ENCODE measurements at places on chromosomes 11 and 22. TPM values are rescaled to one million over a fixed set of nuclear protein-coding genes. Genes with fewer than 3 reads are reported as not detected.

- no peak for DNase-seq
Observed at GRCh38 chr22:37260901-37261336, 16.9 kb upstream of the RAC2 start.

GRCh38 chr11:118226781-118227180, 2.0 kb upstream of the JAML start:
- DNase-seq: no peak

NTM gene
- 25.3 TPM for total RNA-seq

HEPN1 gene
- total RNA-seq: not detected

MS4A7 gene
- total RNA-seq: 28.0 TPM

- DNase-seq: no peak
Observed at GRCh38 chr22:40966726-40967085, 15.5 kb downstream of the RBX1 start.

GRCh38 chr22:44028091-44028490, 4.0 kb downstream of the PARVB start:
- DNase-seq: no peak

DNA sequence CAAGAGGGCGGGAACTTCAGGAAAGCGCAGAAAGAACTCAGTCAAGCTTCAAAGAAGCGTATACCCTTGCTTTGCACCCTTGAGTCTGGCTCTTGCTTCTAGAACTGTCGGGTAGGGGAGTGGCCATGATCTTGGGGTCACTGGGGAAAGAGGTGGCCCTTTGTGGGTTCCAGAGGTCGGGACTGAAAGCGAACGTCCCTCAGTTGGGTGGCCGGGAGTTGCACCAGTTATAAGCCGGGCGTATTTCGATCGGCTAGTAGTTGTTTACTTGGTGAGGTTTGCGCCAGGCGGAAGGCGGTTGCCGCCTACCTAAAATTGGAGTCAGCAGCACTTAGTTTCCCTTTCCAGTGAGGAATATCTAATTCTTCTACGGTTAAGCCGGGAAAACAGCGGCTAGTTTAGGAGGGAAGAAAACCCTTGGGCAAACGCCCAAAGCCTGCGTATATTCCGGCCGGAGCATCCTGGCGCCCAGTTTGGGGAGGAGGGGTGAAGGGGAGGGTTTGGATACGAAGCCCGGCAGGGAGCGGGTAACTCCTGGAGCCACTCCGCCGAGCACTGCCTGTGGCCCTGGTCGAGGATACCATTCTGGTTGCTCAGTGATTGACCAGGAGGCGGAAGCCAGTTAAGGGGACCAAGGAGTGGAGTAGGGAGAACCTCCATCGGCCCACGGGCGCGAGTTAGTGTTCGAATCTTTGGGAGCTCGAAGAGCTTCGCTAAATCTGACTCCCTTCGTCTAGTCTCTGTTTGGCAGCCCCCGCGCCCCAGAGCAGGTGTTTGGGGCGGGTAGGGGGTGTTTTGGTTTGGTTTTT, 807 bp upstream of the WT1 start:
- DNase-seq: no peak

MYEOV gene
- not detected for total RNA-seq

GRCh38 chr11:22337596-22338485, at the start of gene SLC17A6:
Gene SLC17A6 (plus strand): TSS chr11:22338381. CDS start chr11:22338534, 153 bp downstream.
- no peak for DNase-seq

GRCh38 chr11:4480577-4481239, 1.7 kb upstream of the OR52K1 start:
- DNase-seq: no peak

DNA sequence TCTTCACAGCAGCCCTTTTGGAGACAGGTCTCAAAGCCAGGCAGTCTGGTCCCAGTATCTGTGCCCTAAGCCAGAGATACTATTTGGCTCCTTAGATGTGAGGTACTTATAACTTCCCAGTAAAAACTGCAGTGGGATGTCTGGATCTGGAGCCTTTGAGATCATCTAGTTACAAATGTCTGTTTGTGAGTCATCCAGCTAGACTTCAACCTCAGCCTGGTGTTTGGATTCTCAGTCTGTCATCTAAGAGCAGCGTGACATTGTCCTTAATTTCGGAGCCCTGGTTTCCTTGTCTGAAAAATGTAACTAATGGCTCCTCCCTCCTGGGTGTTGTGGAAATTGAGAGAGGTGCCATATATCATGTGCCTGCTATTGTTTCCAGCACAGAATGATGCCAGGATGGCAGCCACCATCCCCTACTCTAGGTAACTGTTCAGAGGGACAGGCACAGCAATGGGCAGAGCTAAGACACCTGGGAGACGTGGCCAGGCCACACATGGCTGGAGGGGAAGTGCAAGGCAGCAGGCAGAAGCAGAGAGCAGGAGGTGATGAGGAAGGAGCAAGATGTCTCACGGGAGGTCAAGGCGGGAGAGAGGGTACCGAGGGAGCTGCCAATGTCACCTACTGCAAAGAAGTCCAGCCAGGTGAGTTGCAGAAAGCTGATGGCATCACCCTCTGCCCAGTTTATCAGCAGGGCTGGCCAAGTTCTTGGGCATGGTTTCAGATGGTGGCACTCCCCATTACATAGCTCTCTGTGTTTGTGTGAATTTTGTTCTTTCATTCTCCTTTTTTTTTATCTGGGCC, 20.6 kb upstream of the ST3GAL4 start:
- DNase-seq: no peak

DNA sequence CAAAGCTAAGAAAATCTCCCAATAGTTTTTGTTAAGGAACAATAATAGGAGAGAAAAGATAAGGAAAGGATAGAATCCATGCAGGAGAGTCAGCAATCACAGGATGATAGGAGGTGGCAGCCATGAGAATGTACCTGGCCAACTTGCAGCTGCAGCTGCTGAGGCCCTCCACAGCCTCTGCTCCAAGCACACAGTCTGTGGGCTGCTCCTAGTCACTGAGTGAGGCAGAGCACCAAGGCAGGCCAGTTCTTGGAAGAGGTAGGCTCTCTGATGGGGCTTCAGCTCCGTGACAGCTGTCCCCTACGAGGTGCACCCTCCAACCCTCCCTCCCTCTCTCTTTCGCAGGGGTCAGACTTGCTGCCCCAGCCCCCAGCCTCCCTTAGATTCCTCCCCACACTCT, 5.5 kb upstream of the KCNJ1 start:
- DNase-seq: no peak

DNA sequence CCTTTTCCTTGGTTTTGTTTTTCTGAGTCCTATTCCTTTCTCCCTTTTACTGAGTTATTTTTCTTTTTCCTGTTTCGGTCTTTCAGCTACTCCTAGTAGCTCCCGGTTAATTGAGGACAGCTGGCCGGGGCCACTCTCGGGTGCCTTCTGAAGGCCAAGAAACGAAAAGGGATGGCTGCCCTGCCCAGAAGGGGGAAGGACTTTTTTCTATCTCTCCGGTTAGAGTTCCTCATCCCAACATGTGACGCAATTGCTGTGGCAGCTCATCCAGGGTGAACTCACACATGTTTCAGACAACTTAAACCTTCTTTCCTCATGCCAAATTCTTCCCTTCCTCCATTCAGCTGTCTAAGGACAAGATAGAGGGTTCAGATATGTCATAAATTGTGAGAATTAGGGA, 83.6 kb downstream of the PIWIL4 start:
- peak; percentile 64 for DNase-seq

GRCh38 chr11:2269601-2270321, 627 bp downstream of the ASCL2 start:
- DNase-seq: peak; percentile 57

Measured in esophagus muscularis mucosa (tissue), 4 donors.